ENCODE measurements at places on chromosomes 6 and 20.

- DNase-seq: no peak
These were observed 180.7 kb upstream of the HS3ST5 start for GRCh38 chr6:114523508-114523907.

DNA sequence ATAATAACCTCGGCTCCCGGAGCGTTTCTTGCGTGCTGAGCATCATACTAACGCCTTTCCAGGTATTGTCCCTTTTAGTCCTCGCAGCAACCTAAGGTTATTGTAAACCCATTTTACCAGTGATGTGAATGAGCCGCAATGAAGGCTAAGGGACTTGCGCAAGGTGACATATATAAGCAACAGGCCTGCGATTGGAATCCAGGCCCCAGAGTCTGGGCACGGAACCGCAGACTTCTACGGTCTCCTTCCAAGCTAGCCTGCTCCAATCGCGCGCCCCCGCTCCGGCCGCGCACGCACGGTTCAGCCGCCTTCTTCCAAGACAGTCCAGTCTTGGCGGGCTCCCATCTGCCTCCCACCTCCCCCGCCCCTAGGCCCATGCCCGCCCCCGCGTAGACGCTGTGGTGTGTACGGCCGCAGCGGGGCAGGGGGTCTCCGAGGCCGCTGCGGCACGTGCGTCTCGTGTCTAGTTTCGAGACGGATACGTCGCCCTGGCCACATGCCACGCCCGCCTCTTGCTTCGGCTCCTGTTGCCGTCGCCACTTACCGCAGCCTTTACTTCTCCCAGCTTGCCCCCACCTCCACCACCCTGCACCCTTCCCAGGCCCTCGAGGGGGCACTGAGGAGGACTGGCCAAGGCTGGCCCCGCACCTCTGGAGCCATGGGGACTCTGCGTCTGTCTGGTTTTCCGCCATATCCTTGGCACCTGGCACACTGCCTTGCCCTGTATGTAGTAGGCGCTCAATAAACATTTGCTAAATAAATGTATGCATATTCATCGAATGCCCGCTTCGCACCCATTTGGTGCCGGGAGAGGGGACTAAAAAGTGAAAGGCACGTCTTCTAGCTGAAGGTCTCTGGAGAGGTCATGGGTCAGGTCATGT lies 855 bp upstream of the GFOD1 start:
- DNase-seq: no peak

DNA sequence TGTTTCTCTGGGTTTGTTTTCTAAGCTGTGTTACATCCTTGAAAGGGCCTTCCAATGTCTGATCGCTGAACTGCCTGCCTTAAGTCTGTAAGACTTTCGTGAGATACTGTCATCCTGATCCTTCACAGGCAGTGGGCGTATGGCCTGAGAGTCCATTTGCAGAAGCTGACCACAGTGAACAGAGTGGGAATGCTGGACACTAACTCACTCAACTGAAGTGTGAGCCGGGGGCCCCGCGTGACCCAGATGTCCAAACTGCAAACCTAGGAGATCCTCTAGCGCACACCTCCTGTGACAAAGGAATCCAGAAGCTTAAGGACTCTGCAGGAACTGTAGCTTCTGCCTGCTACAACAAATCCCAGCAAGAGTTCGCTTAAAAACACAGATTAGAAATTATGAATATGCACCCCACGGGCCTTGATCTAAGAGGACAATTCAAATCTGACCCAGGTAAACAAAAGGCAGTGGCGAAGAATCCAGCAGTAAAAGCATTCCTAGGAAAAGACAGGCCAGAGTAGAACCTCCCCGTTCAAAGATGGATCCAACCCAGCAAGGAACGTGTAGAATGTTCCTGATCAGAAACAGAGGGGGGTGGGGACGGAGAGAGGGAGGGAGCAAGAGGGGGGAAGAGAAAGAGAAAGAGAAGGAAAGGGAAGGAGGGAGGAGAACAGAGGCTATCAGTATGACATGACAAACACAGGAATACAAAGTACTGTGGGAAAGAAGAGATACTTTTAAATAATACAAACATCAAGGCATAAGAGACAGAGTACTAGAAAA lies 135.0 kb upstream of the AFDN start:
- DNase-seq: no peak

GRCh38 chr6:1336246-1336843 lies 24.4 kb downstream of the FOXQ1 start:
- DNase-seq: peak; percentile 75

- DNase-seq: no peak
These were observed 179.3 kb upstream of the RIMS1 start for GRCh38 chr6:71707059-71707458.

DNA sequence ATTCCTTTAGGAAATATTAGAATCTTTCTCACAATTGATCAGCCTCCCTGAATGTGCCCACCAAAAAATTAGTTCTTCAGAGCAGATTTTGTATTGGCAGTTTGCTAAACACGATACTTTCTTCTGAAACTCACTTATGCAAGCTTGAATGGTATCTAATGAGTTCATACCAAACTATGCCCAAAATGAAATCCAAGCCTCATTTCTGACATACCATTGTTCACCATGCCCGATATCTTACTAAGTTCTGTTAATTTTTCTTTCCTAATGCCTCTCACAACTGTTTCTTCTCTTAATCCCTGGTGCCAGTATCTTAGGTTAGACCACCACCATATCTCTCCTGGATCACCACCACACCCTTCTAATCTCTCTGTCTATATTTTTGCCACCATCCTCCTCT lies 755.9 kb downstream of the KIF16B start:
- no peak for DNase-seq

Measured in Caki2 (cell line).